SW 1271 (cell line): ENCODE measurements at places on chromosomes 5 and 9.

- peak; percentile 67 for DNase-seq
These were observed 163.8 kb upstream of the TRPM3 start for GRCh38 chr9:71285191-71285656.

- no peak for DNase-seq
These were observed 340.2 kb downstream of the NDUFS4 start for GRCh38 chr5:53900677-53901076.

DNA sequence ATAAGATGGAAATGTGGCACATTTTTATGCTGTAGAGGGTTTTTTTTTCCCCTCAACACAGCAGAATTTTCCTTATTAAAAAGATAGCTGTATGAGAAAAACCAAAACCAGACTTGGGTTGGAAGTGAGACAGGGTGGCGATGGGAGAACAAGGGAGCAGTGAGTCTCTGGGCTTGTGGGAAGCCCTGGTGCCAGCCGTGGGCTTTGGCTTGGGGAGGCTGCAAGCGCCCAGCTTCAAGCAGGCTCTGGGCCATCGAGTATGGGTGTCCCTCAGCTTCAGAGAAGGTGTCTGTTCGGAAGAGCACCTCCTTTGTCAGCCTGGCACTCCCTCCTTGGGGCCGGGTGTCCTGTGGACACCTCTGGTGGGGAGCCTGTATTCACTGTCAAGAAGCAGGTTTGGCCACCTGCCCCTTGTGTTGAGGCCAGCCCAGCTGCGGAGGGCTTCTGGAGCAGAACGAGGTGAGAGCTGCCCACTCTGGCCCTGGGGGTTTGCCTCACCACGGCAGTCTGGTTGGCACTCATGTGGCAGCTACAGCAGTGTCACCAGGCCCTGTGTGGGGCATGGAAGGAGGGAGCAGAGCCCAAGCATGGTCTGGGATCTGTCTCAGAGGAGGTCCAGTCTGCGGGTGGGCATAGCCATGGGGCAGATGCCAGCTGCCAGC lies 37.6 kb upstream of the ANGPTL2 start:
- DNase-seq: no peak

- DNase-seq: no peak
These were observed 77.4 kb downstream of the NREP start for GRCh38 chr5:111679611-111680010.

DNA sequence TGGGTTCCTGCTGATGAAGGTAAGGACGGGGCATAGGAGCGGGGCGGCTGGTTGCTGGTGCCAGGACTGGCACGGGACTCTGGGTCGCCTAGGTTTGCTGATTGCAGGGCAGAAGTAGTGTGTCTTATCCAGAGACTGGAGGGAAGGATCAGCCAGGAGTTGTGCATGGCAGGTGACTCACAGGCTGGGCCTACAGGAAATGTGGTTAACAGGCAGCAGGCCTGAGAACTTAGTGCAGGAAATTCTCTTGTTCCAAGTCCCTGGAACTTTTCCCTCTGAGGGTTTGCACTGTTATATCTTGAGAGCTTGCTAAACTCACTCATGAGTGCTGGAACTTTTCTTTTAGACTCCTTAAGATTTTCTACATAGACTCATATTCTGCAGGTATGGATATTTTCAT lies 95.1 kb downstream of the ANXA2R start:
- DNase-seq: peak; percentile 62

- no peak for DNase-seq
These were observed 39.7 kb downstream of the BNC2 start for GRCh38 chr9:16830806-16831205.

- DNase-seq: no peak
These were observed 22.6 kb upstream of the TMEM171 start for GRCh38 chr5:73097740-73098139.

- no peak for DNase-seq
These were observed 39.6 kb downstream of the POC5 start for GRCh38 chr5:75677607-75678006.
